ENCODE measurements at places on chromosomes 11 and 22. TPM values are rescaled to one million over a fixed set of nuclear protein-coding genes. Genes with fewer than 3 reads are reported as not detected.

DNA sequence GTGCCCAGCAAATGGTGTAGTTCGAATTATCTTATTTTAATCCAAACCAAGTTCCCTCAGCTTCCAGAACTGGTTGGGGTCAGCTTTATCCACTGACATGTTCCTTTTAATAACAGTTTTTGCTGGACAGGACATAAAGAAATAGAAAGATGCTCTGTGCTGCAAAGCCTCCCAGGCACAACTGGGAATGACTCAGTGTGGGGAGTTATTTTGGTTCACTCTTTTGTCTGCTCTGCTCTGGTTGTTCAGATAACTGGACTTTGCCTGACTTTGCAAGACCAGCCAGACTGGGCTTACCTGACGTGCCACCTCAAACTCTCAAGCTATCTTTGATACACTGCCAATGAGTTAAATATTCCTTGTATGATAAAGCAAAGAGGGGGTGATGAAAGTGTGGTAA is 25.6 kb downstream of the SEZ6L start:
- no peak for DNase-seq

GRCh38 chr11:130652671-130653335 is 204.4 kb downstream of the ADAMTS15 start:
- no peak for DNase-seq

DNA sequence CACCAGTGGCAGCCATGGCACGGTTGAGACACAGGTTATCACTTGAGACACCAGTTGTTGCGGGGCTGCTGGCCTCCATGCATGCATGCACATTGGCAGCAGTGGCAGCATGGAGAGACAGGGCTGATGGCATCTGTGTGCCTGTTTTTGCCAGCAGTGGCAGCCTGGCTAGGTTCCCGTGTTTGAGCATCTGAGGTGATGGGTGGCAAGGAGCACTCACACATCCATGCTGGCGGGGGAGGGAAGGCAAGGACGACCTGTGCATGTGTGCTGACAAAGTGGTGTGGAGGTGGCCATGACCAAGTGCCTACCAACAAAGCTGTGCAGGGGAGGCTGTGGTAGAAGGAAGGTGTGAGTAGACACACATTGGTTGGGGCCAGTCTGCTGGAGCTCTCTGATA is 133.5 kb downstream of the CNTN5 start:
- no peak for DNase-seq

GRCh38 chr22:29733362-29734201 is 13.8 kb downstream of the CABP7 start:
- no peak for DNase-seq

GRCh38 chr11:71140206-71140919 is 112.0 kb downstream of the SHANK2 start:
- DNase-seq = no peak

Gene TSGA10IP
- not detected for total RNA-seq

Gene MS4A6E
- not detected for total RNA-seq

Gene OR4A5
- not detected for total RNA-seq

DNA sequence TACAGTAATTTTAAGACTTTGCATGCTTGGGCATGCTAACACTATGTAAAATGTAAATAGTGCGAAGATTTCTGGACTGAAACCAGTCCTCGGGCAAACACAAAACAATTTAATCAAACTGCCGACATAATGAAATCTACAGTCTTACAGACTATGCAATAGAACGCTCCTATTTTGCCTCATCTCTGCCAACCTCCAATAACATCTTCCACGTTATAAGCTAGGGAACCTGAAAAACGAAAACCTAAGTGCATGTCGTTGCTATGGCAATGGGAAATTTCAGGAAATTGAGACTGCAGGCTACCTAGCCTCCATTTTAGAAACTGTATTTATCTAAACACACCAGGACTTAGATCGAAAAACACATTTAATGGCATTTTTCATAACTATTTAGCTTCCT is 1.1 kb downstream of the CSTF3 start:
- DNase-seq = no peak

Gene FAM118A
- 4.0 TPM for total RNA-seq

Gene GRAP2
- total RNA-seq = 3.1 TPM

GRCh38 chr11:61347916-61348461 is 13.7 kb downstream of the CYB561A3 start:
- peak; percentile 33 for DNase-seq

- DNase-seq = no peak
These were observed 34.1 kb upstream of the CRTAM start for GRCh38 chr11:122804161-122804560.

GRCh38 chr11:69309631-69310280 is 15.8 kb downstream of the MYEOV start:
- no peak for DNase-seq

DNA sequence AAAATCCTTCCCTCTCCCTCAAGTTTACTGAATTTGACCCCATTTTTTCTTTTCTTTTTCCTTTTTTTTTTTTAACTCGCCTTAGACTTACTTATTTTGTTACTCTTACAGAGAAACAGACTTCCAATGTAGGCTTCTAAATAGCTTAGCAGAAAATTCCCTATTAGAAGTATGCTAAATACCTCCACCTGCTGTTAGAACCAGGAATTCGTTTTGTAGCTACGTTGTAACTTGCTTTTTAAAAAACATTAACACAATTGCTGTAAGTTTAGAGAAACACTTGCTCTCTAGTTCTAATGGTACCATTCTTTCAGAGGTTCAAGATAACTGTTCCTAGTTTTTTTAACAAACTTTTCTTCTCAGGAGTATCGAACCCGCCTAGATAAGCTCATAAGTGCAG is 324.2 kb downstream of the DCDC1 start:
- DNase-seq = no peak

DNA sequence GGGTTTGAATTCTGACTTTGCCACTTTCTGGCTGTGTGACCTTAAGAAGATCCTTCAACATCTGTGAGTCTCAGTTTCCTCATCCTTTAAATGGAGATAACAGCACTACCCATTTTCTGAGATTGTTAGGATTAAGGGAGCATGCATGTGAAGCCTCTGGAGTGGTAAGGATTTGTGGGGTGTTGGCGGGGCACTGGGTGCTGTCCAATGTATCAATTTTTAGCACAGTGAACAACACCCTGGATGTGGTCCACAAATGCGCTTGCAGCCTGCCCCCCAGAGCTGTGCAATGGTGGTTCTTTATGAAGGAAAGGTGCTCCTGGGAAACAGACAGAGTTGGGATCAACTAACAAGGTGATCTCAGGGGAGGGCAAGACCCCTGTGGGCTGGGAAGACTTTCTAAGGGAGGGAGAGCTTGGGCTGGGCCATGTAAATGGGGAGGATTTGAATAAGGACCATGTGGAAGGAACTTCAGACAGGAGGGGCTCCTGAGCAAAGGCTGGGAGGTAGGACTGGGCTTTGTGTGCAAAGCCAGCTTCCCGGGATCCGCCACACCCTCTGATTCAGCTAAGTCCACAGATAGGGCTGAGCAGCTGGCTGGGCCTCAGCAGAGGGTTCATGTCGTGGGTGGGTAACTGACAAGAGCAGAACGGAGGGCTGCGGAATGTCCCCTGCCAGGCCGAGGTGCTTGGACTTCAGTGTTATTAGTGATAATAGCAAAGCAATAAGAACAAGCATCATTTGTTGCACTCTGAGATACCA is 22.7 kb upstream of the RASD2 start:
- no peak for DNase-seq

GRCh38 chr11:111796696-111797095 is 30.5 kb upstream of the PPP2R1B start:
- no peak for DNase-seq

DNA sequence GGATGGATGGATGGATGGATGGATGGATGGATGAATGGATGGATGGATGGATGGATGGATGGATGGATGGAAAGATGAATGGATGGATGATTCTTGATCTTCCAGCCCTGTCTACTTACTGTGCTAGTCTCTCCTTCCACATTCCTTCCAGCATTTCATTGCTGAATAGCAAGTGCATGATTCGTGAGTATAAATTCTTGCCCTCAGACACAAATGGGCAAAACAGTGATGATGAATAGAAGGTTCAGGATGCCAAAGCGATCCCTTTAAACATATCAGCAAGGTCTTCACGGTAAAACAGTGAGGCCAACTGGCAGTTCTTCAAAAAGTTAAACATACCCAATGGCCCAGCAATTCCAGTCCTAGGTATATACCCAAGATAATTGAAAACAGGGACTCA is 400.2 kb downstream of the MN1 start:
- no peak for DNase-seq

DNA sequence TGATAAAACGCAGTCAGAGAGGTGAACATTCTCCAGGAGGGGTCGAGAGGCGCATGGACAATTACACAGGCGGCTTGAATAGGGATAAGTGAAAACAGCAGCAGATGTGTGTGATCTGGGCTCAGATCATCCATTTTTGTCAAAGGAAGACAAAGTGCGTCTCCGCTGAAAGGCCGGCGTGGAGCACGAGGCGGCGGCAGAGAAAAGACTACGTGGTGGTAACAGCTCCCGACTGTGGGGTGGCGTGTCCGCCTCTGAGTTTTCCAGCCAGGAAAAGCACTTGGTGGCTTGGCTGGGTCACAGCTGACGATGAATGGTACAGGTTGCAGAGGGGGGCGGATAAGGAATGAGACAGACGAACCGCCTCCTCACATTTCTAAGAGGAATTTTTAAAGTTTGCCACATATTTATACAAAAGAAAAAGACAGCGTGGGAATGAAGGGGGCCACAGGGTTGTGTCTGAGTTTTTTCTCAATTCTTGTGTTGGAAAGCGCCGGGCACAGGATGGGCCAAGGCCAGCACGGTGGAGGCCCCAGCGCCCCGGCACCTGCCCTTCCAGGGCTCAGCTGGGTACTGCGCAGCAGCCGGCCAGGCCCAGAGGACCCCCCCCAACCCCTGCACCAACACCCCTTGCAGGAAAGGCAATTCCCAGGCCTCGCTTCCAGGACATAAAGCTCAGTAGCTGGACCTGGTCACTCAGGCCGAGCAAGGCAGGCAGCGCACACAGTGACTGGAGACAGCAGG is 80.4 kb downstream of the TRMU start:
- peak; percentile 51 for DNase-seq

Gene GLYAT
- total RNA-seq = not detected

Gene PTPRCAP
- total RNA-seq = 0.60 TPM

DNA sequence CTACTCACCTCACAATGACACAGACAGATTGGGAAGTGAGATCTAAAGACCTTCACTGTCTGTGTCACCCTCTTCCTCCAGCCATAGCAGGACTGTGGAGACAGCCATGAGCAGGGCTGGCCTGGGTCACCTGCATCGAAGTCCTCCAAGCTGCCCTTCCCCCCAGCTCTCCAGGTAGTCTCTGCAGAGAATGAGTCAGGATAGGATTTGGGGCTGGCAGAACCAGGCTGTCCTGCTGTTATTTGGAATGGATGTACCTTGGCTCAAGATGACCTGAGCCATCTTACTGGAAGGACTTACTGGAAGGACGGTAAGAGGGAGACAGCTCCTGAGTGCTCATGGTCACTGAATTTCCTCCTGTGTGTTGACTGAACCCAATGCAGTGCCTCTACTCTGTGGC is 29.2 kb downstream of the GGTLC2 start:
- DNase-seq = no peak

DNA sequence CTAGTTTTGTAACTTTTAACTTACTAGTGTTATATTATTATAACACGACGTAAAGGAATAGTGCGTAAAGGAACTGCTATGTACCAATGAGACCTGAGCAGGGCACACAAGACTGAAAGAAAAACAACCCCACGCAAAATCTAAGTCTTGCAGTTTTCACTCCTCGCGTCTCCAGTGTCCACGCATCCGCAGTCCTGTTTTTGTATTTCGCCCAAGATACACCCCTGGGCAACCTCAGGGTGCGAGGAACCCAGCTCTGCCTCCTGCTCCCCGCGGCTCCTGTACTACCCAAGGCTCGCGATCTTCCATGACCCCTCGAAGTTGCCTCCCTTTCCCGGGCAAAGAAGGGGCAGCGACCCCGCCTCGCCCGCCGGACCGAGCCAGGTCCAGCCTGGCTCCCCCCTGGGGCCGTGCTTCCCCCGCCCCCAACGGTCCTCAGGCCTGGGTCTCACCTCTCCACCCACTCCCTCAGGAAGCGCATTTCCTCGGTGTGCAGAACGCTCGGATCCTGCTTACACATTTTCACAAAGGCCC is 393 bp downstream of the ST13 start:
- DNase-seq = no peak

DNA sequence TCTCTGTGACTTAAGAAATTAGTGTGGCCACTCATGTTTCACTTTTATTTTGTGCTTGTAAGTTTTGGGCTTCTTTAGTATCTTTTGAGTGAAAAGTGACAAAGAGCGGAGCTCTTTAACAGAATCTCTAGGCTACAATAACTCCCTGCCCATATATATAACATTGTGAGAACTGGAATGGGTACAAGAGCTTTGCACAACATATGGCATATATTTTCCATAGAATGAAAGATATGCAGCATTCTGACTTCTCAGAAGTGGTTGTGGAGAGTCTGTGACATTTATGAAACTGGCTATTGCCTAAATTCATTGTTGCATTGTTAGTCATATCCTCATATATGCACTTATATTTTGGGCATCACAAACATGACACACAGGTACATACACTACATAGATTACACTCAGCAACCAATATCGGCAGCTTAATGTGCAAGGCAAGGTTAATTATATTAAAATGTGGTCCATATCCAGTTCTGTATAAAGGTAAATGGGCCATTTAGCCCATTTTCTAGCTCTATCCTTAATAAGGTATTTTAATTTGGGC is 1148.2 kb downstream of the FAM181B start:
- no peak for DNase-seq

Gene SCGB2A2
- total RNA-seq = not detected

- DNase-seq = no peak
These were observed 929.9 kb downstream of the BRD1 start for GRCh38 chr22:48897645-48898370.

Data from heart left ventricle (tissue), 16 donors.